GM12892 (cell line): ENCODE measurements at places on chromosomes 6 and 20.

DNA sequence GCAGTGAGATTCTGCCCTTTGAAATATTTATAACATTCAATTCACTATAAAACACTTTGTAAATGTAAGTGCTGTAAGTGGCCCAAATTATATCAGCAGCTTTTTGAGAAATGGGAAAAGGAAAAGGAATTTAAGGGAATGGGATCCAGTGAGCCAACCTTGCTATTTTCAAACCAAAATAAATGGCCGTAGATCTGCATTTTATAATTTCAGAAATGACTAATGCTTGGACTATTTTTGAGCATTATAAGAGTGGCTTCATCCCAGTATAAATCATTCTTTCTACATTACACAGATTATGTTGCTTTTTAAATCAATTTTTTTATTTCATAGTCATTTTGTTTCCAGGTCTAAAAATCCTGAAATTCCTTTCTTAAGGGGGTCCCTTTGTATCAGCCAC is 49.2 kb downstream of the ANKRD6 start:
- no peak for DNase-seq

DNA sequence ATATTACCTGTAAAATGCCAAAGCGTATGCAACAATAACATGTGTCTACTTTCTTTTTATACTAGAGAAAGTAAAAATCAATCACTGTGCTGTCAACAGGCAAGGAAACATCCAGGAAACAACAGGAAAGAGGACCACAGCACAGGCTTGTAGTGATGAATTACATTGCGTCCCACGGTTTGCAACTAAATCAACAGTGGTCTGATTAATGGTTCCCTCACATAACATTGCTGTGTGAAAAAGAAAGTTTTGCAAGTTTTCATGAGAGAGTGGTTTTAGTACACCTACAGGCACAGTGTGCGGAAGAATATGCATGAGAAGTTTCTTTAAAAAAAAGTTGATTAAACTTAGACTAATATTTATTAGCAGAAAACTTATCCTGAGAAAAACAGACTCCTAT is 329.5 kb upstream of the HSF2 start:
- no peak for DNase-seq

DNA sequence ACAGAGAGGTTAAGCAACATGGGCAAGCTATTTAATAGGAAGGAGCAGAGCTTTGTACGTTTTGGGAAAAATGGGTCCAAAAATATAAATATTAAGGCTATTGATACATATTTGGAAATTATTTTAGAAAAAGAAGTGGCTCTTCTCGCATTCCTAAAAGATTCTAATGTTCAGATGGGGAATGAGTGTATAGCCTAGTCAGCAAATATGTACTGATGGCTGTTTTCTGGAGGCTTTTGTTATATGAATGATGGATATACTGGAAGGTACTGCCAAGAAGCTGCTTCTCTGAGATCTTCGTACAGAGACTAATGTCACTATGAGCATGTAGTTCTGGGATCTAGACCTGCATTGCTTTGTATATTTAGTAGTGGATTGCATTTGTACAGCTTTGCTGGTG is 71.7 kb downstream of the PLAGL1 start:
- DNase-seq, result no peak

DNA sequence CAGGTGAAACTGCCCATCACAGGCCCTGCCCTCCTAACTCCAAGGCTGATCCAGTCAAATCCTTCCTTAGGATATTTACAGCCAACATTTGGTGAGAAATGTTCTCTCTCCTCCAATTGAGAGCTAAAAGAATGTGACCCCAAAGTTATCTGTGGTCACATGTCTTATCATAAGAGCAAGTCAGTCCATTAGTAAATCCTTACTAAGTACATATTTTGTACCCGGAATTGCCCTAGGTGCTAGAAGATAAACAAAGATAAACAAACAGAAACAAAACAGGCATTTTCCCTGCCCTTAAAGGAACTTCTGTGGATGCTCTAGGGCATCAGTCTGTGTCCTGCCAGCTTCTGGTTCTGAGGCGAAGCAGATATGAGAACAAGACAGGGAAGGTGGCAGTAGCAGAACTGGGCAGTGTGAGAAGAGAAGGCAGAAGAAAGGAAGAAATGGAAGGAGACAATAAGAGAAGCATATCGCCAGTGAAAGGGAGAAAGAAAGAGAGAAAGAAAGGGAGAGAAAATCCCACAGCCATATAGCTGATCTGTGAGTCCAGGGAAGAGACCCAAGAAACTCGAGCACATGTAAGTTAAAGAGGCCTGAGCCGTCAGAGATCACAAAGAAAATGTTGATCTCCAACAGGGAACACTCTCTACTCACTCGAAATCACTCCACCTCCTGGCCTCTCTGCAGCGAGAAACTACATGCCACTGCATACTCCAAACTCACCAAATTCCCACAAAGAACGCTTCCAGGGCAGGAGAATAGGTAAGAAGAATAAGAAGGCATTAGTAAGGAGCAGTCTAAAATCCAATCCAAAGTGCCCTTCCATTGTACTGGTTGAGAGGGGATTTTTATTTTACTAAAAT is 41.7 kb downstream of the CDK5RAP1 start:
- no peak for DNase-seq

GRCh38 chr20:11459090-11459890 is 458.4 kb upstream of the BTBD3 start:
- no peak for DNase-seq

GRCh38 chr6:42781796-42782688 is at the start of gene BICRAL:
Gene BICRAL, plus strand, starts transcription at chr6:42782052. Its CDS starts 39,971 bp downstream, at chr6:42822023.
- peak; percentile 36 for DNase-seq

DNA sequence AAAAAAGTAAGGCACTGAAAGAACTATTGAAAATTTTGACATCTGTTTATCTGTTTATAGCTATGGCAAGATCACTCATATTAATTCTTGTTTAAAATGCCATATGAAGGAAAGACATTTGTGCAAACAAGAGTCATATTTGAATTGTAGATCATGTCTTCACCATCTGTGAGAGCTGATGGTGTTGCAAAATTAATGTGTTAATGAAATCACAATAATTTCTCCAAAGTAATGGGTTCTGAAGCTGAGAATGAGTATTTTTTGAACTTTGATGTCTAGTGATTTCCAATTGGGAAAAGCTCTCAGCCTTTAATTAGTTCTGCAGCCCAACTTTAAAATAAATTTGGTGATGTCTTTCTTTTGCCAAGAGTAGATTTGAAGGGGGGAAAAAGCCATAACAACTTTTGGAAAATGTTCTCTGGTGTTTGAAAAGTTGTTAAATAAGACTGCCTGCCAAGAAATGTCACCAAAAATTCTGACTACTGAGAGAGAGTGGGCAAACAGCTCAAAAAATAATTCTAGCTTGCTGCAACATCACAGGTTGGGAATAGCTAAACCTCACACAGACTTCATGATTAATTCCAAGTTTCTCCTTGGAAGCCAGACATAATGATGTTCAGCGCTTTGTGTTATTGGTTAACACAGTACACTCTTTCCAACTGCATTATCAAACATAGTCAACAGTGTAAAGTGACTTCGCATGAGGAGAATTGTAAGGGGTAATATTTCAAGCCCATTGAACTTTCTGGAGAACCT is 142.6 kb downstream of the SOBP start:
- no peak for DNase-seq

DNA sequence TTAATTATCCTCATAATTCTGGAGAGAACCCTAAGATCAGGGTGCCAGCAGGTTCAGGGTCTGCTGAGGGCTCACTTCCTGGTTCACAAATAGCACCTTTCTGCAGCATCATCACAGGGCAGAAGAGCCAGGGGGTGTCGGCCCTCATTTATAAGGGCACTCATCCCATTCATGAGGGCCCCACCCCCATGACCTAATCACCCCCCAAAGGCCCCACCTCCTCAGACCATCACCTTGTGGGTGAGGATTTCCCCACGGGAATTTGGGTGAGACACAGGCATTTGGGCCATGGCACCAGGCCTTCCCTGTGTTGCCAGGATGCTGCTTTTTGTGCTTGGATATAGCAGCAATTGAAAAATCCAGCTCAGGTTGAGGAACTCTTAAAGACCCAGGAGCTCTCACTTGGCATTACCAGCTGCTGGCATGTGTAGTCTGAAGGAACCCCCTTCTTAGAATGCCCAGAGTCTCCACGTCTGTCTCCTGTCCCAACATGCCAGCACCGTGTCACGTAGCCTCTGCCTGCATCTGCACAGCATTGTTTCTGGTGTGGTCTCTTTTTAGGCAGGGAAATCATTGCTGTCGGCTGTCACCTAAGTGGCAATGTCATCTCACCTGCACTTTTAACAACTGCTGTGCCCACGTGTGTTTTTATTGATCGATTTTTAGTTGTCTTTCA is 71.5 kb downstream of the RPP40 start:
- DNase-seq, result no peak

GRCh38 chr6:100057941-100058340 is 63.9 kb upstream of the MCHR2 start:
- DNase-seq, result no peak

GRCh38 chr20:44941120-44941691 is 19.0 kb downstream of the TOMM34 start:
- DNase-seq, result no peak

DNA sequence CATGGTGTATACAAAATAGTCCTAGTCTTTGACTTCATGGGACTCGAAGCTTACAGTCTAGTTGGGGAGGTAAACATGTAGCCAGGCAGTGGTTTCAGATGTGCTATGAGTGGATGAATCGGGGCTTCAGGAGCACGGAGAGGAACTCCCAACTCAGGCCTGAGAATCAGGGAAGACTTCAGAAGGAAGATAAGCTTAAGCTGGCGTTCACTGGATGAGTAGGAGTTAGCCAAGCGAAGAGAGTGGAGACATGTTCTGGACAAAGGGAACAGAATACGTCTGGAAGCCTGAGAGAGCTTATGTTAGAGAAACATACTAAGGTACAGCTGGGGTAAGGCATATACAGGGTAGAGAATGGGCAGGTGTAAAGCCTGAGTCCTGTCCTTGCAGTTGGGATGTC is 8.8 kb downstream of the CARMIL1 start:
- DNase-seq, result no peak

DNA sequence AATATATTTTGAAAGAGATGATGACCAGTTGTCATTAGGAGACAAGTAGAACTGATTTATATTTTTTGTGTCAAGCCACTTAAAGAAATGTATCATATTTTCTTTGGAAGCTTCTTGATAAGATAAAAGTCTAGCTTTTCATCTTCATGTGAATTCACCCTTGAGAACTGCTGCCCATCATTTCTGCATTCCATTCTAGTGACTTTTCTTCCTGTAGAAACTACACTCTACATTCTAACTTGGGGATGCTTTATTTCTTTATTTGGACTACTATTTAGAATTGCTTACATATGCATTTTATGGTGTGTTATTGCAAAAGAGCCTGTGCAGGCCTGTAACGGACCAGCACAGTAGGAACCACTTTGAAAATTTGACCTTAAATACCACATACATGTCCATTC is 335.0 kb upstream of the KCNQ5 start:
- no peak for DNase-seq

DNA sequence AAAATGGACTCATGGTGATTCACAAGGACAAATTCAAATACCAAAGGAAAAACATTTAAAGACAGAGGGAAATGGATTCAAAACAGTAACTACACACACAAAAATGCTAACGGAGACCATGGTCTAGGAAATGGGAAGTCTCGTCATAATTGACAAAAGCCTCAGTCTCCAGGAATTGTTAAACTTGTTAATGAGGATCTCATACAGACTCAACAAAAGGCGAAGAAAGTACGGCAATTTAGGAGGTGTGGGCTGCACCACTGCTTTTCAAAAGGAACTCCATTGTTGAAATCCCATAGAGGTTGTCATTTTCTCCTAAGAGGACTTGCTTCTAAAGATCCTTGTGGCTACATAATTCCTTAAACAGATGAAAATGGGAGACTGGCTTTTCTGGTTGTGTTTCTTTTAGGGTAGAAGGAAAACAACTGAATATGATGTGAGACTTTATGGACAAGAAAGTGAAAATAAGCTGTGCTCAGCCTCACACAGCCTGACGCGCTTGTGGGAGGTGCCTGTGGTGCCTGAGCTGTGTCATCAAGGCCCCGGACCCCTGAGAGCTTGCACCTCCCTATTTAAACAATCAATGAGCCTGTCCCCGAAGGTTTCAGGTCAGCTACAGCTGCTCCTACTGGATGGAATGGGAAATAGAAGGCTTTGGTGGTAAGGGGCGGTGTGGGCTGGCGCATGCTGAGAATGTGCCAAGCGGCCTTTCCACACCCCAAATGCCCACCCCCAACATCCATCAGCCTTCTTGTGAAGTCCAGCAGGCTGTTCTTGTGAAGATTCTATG is 2.5 kb upstream of the CLDN20 start:
- no peak for DNase-seq

GRCh38 chr20:60060006-60060557 is 101.9 kb downstream of the CDH26 start:
- DNase-seq, result no peak

- DNase-seq, result no peak
Observed at GRCh38 chr6:67952948-67953347, 682.1 kb upstream of the ADGRB3 start.

DNA sequence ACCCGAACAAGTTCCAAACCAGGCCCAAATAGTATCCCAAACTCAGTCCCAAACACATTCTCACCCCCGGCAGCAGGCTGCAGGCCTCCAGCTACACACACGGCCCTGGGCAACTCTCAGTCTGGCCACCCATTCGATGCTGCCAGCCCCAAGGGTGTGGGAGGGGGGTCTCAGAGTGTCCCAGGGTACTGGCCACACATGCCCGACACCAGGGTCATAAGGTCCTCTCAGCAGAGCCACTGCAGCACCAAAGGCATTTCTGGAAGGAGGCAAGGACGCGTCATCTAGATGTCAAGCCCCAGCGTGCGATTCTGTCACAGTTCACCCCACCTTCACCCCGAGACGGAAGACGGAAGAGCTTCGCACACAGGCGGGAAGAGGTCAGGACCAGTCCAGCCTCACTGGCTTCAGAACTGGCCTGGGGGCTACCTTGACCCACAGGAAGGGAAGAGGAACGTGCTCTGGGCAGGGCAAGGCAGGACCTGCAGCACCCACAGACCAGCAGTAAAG is 9.5 kb downstream of the MYL9 start:
- no peak for DNase-seq

GRCh38 chr6:150230164-150230561 is 87.3 kb downstream of the PPP1R14C start:
- no peak for DNase-seq

GRCh38 chr6:41306187-41306854 is 19.8 kb upstream of the TREM1 start:
- no peak for DNase-seq

- DNase-seq, result no peak
Observed at GRCh38 chr20:62433658-62434497, 6.5 kb upstream of the RBBP8NL start.

DNA sequence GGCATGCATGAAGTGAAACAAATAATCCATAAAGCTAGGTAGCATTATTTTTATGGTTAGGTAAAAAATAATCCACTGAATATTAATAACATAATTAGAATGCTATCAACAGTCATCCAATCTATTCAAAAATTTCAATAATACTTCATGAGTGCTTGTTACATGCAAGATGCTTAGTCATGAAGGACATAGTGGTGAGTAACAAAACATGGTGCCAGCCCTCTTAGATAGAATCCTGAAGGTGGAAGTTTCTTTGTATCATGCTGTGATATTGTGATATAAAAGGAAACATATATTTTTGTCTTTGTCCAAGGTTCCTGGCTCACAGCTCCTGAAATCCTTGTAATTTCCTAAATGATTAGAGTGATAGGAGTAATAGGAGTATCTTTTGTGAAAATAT is 14.9 kb downstream of the RCAN2 start:
- DNase-seq, result no peak
